ENCODE measurements at places on chromosomes 12 and 14.

- DNase-seq: no peak
These were observed 473.5 kb upstream of the MGAT4C start for GRCh38 chr12:86729739-86730138.

DNA sequence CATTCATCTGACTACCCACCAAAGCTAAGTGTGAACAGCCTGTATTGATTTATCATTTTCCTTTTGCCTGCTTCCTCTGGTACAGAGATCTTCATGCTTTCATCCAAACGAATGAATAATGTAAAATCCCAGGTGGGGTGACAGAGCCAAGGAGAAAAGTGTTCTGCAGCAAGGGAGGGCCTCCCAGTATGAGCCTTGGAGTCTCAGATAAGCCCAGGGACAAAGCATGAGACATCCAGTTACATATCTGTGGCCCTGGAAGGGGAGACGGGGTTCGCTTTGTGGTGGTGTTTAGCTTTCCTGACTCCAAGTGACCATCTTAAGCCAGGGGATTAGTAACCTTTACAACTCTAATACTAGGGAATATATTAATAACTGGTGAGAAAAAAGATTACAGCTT is 177.1 kb downstream of the ETV6 start:
- DNase-seq: no peak

DNA sequence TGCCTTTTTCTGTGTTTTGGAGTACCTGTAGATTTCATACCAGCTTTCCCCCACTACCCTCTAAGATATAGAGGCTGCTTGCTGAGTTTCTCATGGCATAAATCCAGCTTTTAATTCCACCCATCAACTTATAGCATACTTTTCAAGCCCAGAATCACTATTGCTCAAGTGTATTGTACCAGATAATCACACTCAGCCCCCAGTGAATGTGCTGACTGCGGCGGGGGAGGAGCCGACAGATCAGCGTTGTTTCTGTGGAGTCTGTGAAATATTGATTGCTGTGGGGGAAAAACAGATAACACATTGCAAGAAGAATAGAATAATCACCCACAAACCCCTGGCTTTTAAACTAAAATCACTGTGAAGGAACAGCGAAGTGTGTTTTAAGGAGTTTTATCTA is 296.1 kb downstream of the TMEM132D start:
- no peak for DNase-seq

GRCh38 chr14:101875727-101876554 is 88.4 kb upstream of the DYNC1H1 start:
- no peak for DNase-seq

- DNase-seq: no peak
These were observed 3.2 kb downstream of the TEX52 start for GRCh38 chr12:2853626-2854025.

GRCh38 chr12:97313471-97314190 is 149.0 kb upstream of the RMST start:
- no peak for DNase-seq

DNA sequence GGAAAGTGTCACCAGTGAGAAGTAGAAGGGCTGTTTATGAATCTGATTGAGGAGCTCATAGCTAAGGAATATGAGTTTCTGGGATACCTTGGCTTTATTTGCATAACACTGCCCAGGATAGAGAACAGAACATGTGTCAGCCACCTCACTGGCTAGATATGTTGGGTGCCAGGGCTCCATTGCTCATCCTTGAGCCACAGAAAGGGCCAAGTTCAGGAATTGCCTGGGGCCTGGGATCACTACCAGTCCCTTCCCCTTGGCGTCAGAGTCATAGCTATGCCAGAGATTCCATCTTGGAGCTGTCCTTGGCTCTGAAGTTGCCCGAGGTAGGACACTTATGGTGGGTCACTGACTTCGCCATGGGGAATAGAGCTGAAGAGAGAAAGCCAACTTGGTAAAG is 49.0 kb downstream of the IFT43 start:
- DNase-seq: no peak

GRCh38 chr14:100547633-100548294 is 39.5 kb downstream of the BEGAIN start:
- DNase-seq: peak; percentile 12

GRCh38 chr14:101047326-101047725 is 143.8 kb upstream of the RTL1 start:
- no peak for DNase-seq

DNA sequence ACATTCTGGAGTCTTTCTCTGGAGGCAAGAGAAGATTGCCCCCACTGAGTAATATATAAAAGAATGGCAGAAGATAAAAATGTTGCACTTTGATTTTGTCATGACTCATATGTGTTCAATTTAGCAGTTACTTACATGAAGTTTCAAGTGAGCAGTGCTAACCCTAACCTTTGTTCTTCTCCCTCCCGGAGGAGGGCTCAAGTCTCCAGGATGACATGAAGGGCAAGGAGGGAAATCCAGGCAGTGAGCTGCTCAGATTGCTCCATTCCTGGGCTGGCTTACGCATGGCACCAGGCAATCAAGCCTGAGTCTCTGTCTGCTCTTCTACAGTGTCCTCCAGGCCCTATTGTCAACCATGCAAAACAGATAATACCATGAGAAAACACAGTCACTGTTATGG is 322.3 kb downstream of the DUSP6 start:
- no peak for DNase-seq
